ENCODE measurements at places on chromosomes 2 and 18.
A peak's percentile ranks its signal among the peaks of the same experiment; 100 is the strongest.

GRCh38 chr2:39513641-39514094 is 76.6 kb upstream of the MAP4K3 start:
- no peak for DNase-seq

- DNase-seq: no peak
Observed at GRCh38 chr2:112133344-112133743, 4.8 kb upstream of the FBLN7 start.

- DNase-seq: no peak
Observed at GRCh38 chr2:8193686-8194615, 487.9 kb upstream of the ID2 start.

- no peak for DNase-seq
Observed at GRCh38 chr18:70397259-70397925, 108.5 kb downstream of the SOCS6 start.

DNA sequence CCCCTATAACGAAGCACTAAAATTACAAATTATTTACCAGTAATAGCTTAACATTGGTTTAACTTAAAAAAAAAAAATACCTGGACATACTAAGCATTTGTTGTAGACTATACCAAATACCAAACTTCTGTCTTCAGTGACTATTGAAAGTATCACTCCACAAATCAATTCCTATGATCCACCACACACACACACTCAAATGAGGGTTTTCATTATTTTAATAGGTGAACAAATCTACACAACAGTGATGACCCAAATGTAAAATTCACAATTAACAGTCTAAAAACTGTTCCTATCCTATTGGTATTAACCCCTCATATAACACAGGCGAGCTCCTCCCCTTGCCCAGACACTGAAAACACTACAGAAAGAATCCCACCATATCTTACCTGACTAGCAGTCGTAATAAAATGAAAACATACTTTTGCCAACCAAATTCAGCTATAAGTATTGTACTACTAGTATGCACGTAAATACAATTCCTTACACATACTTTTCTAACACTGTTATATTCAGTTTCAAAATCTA is 2.5 kb downstream of the SP3 start:
- DNase-seq: no peak

DNA sequence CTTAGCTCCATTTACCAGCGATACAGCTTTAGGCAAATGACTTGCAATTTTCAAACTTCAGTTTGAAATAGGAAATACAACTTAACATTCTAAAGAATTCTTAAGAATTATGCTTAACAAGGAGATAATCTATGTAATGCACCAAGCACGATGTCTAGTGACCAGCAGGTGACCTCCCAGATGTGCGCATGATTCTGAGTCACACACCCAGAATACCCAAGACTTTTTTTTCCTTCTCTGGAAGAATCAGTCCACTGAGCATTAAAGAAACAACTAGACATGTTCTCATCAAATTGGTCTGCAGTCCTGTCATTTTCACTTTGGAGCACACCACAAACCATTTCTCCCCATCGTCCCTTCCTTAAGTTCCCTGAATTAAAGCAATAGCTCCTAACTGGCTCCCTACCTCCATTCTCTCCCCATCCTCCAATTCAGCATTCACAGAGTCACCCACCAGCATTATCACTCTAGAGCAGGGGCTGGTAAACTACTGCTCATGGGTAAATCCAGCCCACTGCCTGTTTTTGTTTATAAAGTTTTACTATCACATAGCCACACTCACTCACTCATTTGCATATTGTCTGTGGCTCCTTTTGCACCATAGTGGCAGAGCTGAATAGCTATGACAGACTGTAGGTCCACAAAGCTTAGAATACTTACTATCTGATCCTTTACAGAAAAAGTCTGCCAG is 13.2 kb downstream of the EVA1A start:
- DNase-seq: no peak

GRCh38 chr2:162086904-162087303 is 12.9 kb upstream of the DPP4 start:
- no peak for DNase-seq

DNA sequence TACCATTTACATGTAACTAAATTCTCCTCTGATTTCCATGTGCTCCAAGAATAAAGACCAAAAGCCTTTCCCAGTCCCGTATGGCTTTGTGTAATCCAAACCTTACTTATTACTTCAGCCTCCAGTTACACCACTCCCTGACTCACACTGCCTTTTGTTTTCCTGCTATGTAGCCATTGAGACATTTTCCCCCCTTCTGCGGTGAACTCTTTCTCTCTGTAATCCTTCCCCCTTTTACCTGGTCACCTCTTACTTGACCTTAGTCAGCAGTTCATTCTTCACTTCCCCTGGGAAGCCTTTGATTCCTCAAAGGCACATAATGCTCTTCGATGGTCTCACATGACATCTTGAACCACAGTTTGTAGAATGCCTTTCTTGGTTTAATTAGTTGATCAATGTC is 256.0 kb upstream of the FANCL start:
- DNase-seq: no peak

DNA sequence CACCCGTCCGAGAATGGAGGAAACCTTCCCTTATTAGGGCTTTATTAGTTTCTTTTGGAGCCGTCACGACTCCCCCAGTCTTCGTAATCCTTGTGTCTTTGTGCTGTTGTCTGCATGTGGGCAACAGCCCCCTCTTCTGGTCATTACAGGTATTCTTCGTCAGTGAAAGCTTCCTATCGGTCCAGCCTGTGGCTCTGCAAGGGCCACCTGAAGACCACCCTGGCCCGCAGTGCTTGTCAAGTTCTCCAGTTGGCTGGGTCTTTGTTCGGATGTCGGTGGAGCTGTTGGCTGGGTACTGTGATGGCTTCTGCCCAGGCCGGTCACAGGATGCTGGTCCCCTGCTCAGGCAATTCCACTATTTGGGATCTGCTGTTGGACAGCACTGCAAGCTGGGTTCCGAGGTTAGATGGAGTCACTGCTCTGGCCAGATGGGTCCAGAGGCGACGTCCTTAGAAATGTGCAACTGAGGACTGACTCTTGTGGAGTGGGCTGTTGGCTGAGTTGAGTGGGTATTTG is 19.2 kb downstream of the E2F6 start:
- peak; percentile 60 for DNase-seq

GRCh38 chr2:119326938-119327337 is 39.7 kb downstream of the C2orf76 start:
- DNase-seq: no peak

- DNase-seq: no peak
Observed at GRCh38 chr2:135962366-135963123, 22.9 kb downstream of the DARS1 start.

DNA sequence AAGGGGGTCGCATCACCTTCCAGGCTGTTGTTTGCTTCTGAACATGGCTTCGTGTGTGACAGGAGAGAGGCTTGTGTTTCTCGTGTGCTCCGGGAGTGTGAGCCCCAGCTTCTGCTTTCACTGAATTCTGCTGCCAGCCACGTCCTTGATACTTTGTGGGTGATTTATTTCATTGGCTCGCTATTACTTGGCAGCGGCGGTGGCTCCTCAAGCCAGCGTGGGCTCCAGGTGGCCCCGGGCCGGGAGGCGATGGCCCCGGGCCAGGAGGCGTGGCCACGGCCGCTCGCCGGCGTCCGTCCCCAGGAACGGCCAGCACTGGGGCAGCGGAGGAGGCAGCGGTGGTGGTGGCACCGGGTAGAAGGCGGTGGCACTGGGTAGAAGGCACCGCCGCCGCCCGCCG is 63.1 kb downstream of the NAPG start:
- no peak for DNase-seq

Measured in naive thymus-derived CD8-positive, alpha-beta T cell (primary cell).